ENCODE measurements at places on chromosomes 2 and 18.

- DNase-seq, result no peak
These were observed 424.3 kb upstream of the ACVR2A start for GRCh38 chr2:147420517-147420916.

- no peak for DNase-seq
These were observed 680.2 kb downstream of the NYAP2 start for GRCh38 chr2:226079671-226080181.

GRCh38 chr2:106053116-106053515 is 141.0 kb downstream of the UXS1 start:
- DNase-seq, result no peak

DNA sequence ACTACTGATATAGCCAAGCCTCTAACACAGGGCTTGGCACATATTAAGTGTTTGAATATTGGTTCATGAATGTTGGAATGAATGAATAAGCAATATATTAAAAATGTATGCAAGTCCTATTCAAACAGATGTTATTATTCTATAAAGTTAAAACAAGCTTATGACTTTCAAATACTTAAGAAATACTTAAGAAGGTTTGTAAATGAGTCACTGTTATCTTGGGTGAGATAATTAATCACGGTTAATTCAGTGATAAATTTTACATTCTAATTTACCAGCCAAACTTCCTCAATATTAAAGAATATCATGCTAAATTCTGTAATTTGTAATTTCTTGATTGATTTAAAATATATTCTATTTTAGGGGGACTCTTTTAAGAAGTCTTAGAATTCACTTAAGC is 74.8 kb downstream of the RBMS1 start:
- no peak for DNase-seq

DNA sequence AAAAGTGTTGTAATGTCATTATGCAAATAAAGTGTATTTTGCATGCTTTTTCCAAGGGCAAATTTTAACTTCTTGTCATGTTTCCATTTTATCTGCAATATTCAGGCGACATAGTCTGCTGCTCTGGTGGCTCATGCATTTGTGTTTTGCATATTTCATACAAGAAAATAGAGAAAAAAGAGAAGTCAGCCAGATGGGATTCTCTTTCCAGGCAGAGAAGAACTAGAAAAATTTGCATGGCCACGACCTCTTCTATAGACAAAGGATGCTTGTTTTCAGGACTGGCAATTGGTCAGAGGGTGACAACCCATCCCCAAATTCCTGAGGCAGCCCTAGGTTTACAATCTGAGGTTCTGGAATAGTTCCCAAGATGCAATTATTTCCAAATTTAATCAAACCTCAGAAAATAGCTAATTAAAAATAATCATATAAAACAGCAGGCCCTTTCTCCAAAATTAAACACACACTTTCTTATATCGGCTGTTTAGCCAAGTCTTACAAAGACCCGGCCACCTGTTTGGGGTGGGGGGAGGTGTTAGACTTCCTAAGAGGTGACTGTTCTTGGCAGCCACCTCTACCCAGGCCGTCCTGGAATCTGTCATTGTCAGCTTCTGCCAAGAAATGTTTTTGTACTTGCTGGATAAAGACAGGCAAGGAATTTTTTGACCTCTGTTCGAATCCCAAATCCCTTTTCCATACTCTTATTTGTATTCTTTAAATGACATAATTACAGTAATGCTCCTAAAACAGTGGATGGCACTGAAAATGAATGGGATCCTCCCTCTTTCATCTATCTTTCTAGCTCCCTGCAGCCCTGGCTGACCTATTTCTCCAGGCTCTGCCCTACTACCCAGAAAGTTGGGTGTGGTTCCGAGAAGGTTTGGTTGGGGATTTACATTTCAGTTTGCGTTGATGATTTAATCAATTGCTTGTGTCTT is 20.8 kb upstream of the SOS1 start:
- no peak for DNase-seq

GRCh38 chr2:190119257-190119656 is 56.7 kb upstream of the MSTN start:
- peak; percentile 5 for DNase-seq

DNA sequence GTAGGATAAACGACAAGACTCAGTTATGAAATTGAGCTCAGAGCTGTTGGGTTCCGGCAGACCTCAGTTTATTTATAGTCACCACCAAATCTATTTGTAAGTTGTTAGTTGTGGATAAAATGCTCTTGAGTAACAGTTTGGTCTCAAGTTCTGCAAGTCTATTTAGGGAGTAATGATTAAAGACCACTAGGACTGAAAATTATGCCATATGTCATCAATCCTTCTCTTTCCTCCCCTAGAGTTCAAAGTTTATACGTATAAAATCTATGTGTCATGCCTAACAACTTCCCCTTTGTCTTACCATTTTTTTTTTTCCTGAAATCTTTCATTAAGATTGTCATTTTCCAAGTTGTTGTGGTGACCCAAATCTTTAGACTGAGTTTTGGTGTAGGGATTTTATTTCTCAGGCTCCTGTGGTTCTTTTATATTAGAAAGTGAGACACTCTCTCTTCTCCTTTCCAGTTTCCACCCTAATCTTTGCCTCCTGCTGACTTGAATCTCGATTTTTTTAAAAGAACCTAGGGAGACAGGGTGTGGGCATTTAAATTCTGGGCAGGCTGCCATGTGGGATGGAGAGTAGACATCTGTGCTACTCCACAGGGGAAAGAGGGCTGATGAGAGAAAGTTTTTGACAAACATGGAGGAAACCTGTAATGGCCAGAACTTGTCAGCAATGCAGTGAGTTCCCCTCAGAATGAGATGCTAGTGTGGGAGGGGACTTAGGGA is 51.0 kb downstream of the LAMA3 start:
- DNase-seq, result no peak

DNA sequence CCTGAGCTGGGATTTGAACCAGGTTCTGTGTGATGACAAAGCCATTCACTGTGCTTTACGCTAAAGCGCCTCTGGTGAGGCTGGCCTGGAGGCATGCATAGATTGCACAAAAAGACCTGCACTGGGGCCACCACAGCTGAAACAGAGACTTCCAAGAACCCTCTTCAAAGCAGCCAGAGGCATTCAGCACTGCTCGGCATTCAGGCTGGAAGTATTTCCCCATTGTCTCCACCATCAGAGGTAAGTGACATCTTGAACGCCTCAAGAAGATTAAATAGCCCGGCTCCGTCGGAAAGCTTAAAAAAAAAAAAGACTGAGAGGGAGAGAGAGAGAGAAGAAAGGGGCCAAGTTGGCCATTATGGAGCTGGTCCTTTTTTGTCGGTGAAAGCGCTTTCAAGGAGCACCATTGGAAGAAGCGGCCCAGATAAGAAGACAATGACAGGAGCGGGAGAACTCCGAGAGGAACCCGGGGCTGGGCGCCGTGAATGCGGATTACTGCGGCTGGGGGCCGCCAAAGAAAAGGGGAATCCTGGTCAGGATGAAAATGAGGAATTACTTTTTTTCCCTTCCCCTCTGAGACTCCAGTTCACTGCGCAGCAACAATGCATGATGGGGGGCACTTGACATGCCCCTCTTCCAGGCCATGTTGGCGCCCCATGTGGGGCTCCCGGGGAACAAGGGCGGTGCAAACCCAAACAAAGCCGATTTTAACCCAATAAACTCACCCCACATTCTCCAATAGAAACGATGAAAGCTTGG is 228.3 kb downstream of the MYCN start:
- DNase-seq, result no peak
